ENCODE measurements at places on chromosomes 3 and 15.
A peak's percentile ranks its signal among the peaks of the same experiment; 100 is the strongest.

GRCh38 chr3:127360647-127361046 is 72.8 kb upstream of the PRR20G start:
- DNase-seq = no peak

DNA sequence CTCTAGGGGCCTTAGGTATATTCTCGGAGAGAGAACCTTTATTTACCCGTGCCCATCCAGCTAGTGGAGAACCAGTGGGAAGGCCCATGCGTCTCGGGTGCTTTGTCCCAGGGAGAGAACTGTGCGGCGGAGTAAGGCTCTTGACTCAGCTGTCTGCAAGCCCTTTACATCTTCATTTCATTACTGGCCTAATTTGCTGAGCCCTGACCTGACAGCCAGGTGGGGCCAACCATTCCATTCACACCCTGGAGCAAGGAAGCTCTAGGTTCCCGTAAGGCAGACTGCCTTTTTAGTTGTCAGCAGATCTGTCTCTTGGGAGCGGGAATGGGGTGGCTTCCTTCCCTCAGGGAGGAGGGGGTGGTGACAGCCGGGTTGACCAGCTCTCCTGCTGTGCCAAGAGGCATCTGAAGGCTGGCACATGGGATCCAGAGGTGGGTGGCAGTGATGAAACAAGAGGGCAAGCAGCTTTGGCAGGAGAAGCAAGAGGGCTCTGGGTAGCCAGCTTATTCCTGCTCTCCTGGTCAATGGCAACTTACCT is 36.4 kb downstream of the SV2B start:
- DNase-seq = no peak

- DNase-seq = no peak
These were observed 16.8 kb upstream of the TGM5 start for GRCh38 chr15:43283526-43283925.

DNA sequence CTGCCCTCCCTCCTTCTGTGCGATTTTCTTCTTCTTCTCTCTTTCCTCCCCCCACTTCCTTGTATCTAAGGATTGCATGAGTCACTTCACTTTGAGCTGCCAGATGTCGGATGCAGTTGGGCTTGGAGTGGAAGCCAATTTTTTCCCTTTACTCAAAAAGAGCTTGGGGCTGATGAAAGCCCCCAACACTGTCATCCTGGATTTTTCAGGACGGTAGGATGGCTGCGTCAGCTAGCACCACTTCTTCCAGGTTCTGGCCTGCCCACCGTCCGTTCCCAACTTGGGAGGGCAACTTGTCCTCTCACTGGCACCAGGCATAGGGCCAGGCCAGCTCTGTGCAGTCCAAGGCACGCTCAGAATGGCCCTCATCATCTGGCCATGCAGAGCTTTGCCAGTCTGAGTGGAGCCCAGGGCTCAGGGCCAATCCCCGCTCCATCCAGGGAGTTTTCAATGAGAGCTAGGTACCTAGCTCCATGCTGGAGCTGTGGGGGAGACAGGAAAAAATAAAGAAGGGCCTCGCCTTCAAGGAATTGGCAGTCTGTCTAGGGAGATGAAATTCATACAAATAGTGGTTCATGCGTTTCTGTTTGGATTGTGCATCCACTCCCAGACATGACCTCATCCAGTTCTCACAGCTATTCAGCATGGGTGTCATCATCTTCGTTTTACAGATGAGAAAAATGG is 47.7 kb upstream of the INSYN1 start:
- DNase-seq = peak; percentile 87

DNA sequence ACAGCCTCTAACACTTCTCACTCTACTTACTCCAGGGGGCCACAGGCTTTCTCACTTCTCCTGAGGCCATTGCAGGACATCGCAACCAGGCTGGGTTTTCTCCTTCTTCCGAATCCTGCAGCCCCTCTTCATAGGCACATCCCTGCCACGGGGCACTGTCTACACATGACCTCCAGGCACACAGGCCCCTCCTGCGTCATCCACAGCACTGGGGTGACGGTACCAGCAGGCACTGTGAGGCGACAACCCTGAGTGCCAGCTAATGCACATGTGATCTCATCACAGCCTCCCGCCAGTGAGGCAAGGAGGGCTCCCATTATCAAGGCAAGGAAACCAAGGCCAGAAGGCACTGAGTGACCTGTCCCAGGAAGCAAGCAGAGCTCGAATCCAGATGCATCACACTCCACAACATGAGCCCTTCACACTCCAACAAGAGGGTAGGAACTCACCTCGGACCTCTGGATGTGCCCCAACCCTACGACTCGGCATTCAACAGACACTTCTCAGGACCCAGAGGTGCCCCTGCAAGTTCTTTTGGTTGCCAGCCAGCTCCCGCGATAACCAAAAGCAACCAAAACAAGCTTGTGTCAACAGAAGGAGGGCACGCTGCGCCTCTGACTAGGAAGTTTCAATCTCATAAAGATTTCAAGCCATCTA is 16.7 kb downstream of the FAM174B start:
- no peak for DNase-seq

DNA sequence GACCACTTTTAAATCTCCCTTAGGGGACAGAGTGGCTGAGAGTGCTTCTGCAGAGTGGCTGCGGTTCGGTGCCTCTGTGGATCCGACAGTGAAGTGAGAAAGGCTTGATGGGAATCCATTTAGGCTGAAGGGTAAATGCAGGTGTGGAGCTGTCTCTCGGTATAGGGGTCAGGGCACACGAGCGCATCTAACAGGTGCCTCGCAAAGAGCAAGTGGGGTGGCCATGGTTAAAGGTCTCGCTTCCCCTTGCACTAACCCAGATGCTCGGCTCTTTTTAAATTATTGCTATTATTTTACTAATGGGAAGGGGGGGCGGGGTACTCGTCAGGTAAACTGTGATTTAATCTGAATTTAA is 598 bp upstream of the GJD2 start:
- no peak for DNase-seq

GRCh38 chr3:13550423-13550690 is 1.4 kb downstream of the FBLN2 start:
- no peak for DNase-seq

- DNase-seq = no peak
These were observed 41.7 kb upstream of the CORO2B start for GRCh38 chr15:68537097-68537496.
